Glutamatergic neuron (in vitro differentiated cells): ENCODE measurements at places on chromosomes 5 and 9. TPM values are rescaled to one million over a fixed set of nuclear protein-coding genes. Genes with fewer than 3 reads are reported as not detected.

- no peak for DNase-seq
Measured at GRCh38 chr5:80143491-80143890, 108.3 kb downstream of the THBS4 start.

DNA sequence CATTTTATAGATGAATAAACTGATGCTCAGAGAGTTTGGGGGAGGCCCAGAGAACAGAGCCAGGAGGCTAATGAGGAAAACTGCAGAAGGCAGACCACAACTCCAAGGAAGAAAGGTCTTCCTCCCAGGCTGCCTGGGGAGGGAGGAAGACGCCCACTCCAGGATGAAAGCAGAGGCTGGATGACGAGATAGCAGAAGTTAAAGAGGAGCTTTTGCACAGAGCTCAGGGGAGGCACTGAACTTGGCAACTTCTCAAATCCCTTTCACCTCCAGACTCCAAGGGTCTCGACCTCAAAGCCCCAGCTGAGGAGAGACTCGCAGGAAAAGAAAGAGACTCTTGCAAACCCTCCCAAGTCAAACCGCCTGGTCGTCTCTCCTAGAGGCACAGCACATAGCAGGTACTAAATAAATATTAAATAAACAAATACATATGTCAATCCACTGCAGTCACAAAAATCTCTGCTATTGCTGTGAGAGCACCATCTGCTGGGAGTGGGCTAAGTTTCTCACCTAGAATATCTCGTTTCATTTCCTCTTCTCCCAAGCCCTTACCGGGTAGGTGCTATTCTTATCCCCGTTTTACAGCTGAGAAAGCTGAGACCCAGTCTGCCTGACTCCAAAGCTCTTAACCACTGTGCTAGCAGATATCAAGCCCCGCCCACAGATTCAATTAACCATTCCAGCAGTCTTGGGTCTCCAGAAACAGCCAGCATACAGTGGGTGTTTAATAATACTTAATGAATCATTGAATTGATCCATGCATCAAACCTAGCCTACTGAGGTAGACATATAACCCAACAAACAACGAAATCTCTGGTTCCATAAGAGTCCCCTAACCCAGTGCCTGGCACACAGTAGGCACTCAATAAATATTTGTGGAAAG, 97.8 kb upstream of the HAND1 start:
- no peak for DNase-seq

GRCh38 chr9:80292231-80292630, 720.5 kb downstream of the TLE4 start:
- DNase-seq, result no peak

The AFF4 gene
- 135 TPM for total RNA-seq

DNA sequence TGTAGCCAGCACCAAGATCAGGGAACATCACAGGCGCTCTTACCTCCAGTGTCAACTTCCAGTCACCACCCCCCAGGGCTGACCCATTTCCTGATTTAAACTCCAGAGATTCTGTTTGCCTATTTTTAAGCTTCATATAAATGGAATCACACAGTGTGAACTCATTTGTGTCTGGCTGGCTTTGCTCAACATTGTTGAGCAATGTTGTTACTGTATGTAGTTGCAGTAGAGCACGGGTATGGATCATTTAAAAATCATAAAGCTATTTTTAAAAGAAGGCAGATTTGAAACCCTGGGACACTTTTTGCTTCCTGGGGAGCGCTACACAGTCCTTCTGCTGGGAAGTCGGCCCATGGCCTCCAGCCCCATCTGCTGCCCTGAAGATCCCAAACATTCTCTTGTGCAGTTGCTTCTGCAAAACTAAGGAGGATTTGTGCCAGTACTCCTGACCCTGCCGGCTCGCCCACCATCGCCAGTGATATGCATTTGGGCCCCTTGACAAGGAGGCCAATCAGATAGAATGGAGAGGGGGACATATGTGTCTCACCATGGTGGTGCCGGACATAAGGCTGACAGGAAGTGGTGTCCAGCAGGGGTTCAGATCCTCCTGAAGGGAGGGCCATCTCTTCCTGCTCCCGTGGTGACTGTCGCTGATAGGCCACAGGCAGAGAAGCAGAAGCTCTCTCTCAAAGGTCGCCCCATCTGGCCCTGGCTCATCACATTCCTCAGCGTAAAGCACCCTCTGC, 13.3 kb downstream of the DCANP1 start:
- DNase-seq, result no peak

DNA sequence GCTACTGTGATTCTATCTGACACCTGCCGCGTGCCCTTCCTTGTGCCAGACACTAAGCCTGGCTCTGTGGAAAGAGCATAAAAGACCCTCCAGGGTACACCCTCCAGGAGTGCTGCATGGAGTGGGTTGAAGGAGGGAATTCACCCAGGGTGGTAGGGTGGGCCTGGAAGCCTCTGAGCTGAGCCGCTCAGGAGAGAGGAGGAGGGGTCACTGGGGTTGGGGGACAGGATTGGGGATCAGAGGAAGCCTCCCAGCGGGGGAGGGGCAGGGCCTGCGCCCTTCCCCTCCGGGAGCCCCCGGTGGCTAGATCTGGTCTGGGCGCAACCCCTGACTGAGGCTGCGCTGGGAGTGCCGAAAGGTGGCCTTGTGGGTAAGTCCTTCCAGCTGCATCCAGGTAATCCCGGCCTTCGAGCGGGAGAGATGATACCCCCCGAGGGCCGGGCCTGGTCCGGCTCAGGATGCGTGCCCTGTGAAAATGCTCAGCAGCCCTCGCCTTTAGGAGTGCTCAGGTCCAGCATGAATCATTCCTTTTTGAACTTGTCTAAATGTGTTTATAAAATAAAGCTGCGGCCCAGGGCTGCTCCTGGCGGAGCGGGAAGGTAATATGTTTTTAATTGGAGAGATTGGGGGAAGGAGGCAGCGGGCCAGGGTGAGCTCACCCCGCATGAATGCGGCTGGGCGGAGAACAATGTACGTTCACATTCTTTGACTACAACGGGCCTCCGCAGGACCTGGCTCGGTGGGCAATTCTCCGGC, 118.1 kb upstream of the SMIM23 start:
- DNase-seq, result no peak

DNA sequence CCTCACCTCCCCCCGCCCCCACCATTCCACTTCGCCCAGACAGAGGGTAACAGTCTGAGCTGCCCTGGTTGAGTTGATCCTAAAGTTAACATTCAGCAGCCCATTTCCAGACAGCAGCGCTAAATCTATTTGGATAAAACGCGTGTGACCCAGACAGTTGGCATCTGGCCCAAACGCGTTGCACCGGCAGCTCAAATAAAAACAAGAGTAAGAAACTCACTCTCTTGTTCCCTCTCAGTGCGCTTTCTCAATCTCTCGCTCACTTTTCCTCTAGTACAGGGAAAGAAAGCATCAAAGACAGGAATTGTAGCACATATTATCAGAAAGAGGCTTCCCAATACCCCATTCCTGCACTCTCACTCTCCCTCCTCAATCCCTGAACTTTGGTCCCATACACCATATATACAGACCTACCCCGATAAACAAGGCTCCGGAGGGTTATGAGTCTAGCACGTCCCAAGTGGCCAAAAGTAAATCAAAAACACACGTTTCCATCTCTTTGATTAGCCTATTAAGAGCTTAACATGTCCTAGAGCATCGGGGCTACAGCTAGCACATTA, 1.3 kb downstream of the ADAMTS6 start:
- DNase-seq, result peak; percentile 19

The ZNF483 gene
- total RNA-seq, result 6.5 TPM

The GPR151 gene
- total RNA-seq, result not detected

The PPIC gene
- 5.7 TPM for total RNA-seq

DNA sequence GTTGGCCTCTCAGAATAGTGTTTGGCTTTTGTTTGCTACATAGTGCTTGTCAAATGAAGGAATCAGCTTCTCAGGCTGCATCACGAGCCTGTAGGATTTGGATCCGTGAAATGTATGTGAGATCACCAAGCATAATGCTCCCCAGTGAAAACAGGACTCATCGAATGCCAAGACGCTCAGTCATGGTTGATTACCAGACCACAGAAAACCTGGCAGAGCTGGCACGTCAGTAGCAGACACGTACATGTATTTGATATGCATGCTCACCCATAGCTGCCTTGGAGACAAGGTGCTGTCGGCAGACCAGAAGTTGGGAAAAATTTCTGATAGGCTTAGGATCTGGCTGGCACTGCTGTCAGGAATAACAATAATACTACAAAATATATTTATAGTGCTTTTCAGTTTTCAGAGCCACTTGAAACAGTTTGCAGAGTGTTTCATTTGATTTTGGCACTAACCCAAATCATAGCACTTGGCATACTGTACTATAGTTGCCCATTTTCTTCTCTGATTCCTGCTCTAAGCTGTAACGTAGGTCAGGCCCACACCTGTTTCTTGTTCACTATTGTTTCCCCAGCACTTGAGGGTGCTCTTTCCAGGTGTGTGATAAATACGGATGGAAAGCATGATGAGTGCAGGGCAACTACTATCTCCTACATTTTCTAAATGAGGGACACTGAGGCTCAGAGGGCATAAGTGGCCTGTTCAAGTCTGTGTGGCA, 226.1 kb downstream of the NR3C1 start:
- DNase-seq, result no peak

DNA sequence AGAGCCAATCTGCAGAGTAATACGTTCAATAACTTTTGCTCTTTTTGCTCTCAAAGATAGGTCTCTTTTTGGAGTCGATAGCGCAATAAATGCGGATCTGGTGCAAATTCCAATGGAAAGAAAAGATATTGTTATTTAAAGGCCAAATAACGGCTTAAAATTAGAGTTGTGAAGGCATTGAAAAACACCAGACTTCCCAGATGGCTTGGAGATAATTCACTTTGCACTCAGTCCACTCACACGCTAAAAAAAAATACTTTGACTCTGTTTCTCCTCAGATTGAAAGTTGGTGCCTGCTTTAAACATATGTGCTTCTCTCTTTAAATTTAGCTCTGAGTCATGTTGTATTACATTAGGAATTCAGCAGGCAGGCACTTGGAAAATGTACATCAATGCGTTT, 19.5 kb upstream of the MED27 start:
- no peak for DNase-seq

DNA sequence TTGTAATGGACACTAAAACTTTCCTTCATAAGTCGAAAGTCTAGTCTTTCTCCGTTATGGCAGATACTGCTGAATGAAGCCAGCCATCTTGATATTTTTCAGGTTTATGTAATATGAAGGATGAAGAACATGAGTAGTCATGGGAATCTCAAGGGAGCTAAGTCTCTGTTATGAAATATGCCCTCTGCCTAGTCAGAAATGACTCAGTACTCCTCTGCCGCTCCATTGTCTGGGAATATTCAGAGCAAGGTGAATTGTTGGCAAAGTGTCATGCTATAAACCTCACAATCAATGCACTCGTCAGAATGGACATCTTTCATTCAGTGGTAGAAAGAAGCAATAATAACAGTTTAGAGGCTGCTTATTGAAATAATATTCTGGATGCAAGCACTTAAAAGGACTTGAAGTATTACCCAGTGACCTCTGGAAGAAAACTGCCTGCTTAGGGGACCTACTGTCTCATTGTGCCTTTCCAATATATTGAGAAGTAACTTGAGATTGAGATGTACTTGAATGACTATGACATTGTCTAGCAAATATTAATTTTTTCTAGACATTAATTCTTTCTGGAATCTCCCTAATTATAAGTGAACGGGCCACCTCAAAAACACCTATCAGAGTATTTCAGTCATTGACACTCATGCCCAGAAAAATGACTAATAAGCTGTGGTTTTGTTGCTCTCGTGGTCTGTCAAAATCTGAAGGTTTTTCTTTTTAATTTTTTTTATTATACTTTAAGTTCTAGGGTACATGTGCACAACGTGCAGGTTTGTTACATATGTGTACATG, 1011.5 kb upstream of the ACO1 start:
- DNase-seq, result no peak

GRCh38 chr9:126869368-126869767, 8.9 kb downstream of the ZBTB34 start:
- DNase-seq, result no peak

GRCh38 chr9:6764523-6764922, 6.8 kb downstream of the KDM4C start:
- DNase-seq, result no peak

DNA sequence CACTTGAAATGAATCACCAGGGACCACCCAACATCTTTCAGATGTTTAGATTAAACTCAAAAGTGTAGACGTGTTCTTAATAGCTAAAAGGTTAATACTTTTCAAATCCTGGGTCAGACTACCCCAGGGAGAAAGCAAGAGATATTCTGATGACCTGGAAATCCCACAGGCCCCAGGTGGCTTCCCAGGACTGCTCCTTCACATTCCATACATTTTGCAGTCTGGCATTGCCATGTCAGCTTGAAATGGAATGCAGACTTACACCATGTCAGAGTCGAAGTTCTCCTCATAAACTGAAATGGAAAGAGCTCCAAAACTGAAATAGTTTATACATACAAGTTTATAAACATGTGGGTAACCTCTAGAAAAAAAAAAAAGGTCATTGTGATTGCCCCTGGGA, 61.5 kb downstream of the TMEM167A start:
- DNase-seq, result no peak
